ENCODE measurements at places on chromosomes 4 and X.

DNA sequence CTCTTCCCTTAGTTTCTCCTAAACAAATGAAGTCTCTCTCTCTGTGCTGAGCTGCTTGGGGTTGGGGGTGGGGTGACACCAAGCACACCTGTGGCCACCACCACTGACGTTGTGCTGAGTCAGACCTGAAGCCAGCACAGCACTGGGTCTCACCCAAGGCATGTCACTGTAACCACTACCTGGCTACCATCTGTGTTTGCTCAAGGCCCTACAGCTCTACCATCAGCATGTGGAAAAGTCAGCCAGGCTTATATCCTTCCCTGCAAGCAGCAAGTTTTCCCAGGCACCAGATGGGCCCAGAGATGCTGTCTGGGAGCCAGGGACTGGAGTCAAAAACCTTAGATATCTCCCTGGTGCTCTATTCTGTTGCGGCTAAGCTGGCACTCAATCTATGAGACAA, 6.9 kb downstream of the CXCL10 start:
- no peak for DNase-seq

DNA sequence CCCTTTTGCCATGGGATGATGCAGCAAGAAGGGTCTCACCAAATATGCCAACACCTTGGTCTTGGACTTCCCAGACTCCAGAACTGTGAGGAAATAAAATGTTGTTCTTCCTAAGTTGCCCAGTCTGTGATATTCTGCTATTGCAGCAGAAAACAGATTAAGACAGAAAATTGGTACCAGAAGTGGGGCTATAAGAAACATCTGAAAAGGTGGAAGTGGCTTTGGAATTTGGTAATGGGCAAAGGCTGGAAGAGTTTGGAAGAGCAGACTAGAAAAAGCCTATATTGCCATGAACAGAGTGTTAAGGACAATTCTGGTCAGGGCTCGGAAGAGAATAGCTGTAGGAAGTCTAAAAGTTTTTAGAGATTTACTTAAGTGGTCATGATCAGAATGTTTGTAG, 27.4 kb downstream of the CASP6 start:
- no peak for DNase-seq

DNA sequence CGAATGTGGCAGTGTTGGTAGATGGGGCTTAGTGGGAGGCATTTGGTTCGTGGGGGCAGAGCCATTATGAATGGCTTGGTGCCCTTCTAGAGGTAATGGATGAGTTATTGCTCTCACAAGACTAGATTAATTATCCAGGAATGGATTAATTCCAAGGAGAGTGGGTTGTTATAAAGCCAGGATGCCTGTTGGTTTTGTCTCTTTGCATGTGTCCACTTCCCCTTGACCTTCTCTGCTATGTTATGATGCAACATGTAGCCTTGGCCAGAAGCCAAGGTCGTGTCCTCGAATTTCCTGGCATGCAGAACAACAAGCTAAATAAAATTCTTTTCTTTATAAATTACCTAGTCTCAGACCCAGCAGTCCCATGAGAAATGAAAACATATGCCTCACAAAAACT, 111.2 kb upstream of the PLS3 start:
- DNase-seq, result peak; percentile 84

DNA sequence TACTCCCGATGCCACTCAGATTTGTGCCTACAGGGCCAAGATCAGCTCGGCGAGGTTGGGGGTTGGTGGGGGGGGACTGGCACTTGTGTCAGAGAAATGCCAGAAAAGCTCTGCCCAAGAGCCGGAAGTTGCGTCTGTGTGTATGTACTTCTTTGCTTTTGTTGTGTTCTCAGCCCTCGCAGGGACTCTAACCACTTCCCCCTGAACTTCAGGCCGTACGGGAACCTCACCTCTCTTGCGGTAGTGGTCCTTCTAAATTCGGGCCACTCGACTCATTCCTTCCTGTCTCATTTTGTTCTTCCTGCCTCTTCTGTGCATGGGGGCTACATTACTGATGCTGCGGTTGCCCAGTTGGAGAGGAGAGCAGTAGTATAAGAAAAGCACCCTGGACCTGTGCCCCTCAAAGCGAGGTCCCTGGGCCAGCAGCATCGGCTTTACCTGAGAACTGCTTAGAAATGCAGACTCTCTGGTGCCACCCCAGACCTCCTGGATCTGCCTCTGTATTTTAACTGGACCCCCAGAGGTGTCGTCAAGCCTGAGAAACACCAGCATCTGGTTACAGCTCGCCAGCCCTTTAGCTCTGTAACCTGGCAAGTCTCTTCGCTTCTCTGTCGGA, 146.3 kb upstream of the RPS6KA3 start:
- DNase-seq, result no peak

DNA sequence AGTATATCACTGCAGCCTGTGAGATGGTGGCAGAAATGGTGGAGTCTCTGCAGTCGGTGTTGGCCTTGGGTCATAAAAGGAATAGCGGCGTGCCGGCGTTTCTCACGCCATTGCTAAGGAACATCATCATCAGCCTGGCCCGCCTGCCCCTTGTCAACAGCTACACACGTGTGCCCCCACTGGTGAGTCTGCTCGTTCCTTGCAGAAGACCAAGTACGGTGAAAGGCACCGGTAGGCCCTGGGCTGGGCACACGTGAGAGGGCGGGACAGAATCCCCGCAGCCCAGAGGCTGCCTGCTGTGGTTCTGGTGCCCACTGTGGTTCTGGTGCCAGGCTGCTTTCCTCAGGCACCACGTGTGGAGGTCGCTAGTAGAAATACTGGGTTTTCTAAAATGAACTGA, 31.2 kb upstream of the MSANTD1 start:
- no peak for DNase-seq

DNA sequence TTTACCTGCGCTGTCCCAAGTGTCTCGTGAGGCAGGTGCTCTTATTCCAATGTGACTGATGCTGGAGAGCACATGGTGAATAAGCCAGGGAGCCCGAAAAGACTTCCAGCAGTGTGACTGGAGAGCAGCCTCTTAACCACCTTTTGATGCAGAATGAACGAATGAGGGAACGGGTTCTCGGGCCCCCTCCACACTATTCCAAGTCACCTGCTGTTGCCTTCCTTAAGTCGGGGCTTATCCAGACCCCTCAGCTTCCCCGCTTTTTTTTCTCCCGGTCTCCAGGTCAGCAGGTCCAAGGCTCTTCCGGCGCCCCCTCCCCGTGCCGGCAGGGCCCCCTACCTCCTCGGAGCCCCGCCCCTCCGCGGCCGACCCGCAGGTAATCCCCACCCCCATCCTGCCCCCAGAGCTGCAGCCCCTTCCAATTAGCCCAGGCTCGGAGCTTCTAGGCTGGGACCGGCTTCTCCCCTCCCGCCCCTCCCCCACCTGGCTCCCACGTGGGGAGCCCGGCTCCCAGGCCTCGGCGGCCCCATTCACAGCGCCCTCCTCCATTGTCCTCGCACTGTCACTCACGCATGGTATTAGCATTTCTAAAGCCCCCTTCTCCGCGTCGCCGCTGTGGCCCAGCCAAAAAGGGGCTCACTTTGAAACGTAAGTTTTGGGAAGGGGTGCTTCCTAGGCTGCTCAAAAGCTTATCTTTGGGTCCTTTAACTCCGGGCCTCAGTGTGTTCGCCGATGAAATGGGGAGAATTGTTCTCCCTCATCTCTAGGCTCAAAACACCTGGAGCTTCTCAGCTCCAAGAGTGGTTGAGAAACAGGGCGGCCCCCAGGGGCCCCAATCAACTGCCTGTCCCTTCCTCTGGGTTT, 56.2 kb upstream of the PJA1 start:
- DNase-seq, result no peak

DNA sequence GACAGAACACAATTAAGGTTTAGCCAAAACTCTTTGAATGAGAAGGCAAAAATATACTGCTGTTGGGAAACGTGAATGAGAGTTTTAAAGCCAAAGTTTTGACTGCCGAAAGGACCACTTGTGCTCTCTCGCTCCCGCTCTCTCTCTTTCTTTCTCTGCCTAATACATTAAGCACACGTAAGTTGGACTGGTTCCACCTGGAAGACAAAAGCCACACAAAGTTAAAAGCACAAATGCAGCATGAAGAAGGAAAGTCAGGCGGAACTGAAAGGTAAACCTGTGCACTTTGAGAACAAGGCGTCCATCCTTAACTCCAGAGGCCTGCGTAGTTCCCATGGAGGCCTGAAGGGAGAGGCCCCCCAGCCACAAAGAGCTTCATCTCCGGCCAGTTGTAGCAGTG, 1.9 kb downstream of the DCAF12L2 start:
- no peak for DNase-seq

GRCh38 chr4:67327245-67328017, 217.9 kb downstream of the CENPC start:
- peak; percentile 31 for DNase-seq

DNA sequence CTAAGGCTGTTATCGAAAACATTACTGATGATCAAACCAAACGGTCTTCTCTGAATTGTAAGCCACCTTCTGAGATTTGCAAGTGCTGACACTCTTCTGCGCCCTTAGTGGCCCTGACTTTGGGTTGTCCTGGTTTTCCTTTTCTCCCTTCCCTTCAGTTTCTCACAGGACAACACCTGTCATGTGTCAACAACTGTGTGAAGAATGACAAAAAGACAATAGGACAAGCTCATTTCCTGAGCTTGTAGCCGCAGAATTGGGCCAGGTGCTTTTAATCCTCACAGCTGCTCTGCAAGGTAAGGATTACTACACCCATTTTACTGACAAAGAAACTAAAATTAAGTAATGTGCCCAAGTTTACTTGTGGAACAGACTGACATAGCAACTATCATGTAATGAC, 44.9 kb upstream of the TXK start:
- no peak for DNase-seq

GRCh38 chr4:164771088-164771487, 17.2 kb downstream of the SMIM31 start:
- no peak for DNase-seq

DNA sequence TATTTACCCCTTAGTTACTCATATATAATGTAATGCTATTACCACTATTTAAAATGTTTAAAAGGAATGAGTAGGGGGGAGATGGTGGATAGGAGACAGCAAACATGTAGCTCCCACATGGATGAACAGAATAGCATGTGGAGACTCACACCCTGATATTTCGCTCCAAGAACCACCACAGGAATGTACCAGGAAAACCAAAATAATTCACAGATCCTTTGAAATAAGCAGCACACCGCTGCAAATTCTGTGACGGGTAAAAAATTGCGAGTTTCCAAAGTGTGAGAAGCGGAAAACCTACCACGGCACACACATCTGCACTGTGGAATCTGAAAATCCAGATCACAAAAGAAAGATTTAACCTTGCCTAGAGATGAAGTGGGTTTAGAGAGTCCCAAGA, 428.2 kb downstream of the TLL1 start:
- no peak for DNase-seq

DNA sequence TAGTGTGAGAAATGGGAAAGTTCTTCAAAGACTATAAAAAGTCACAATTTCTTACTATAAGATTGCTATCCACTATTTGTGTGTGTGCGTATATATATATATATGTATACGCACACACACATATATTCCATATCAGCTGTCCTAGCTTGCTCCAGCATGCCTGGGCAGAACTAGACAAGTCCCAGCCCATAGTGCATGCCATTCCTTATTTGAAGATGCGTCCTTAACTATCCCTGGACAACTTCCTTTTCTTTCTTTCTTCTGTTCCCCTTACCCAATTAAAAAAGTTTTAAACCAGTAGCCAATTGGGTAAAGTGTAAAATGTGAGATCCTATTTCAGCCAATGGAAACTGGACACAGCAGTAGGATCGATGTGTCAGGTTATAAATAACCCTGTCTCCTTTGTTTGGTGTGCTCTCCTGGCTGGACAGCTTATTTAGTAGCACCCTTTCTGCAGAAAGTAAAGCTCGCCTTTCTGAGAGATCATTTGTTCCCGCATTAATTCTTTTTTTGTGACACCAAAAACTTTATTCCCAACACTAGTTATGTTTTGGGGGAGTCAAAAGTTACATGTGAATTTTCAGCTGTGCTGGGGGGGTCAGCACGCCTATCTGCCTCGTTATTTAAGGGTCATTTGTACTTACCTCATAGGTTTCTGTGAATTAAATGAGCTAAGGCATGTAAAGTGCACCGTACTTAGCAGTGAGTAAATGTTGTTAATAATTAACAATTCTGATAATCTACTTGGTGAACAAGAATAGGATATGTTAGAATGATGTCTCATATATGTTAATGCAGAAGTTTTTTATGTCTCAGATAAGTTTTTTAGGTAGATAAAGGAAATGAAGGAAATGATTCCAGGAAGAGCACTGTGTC, 40.9 kb downstream of the KDM6A start:
- DNase-seq, result no peak

- no peak for DNase-seq
Measured at GRCh38 chrX:13659063-13659462, 6.1 kb downstream of the TCEANC start.

GRCh38 chrX:17442898-17443297, 67.9 kb downstream of the NHS start:
- no peak for DNase-seq

DNA sequence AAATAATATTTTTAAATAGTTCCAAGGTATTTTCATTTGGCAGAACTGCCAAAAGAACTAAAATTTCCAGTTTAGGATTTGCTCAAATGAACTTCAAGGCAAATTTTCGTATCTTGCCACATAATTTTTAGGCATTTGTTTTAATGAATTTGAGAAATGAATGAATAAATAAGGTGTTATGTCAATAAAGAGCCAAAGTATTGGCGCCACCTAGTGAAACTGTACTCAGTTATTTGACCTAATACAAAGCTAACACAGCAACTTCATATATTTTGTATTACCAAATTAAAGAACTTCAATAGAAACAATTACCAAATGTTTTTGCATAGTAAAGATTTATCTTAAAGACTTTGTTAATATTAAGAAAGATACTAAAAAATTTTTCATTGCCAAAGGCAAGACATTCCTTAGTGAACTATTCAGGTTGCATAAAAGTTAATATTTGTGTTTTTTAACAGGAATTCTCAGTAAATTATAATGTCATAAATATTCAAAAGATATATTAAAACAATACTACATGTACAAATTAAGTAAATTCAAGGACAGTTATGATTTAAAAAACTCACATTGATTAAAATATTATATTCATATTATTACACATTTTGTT, 50.3 kb downstream of the STPG2 start:
- peak; percentile 3 for DNase-seq

DNA sequence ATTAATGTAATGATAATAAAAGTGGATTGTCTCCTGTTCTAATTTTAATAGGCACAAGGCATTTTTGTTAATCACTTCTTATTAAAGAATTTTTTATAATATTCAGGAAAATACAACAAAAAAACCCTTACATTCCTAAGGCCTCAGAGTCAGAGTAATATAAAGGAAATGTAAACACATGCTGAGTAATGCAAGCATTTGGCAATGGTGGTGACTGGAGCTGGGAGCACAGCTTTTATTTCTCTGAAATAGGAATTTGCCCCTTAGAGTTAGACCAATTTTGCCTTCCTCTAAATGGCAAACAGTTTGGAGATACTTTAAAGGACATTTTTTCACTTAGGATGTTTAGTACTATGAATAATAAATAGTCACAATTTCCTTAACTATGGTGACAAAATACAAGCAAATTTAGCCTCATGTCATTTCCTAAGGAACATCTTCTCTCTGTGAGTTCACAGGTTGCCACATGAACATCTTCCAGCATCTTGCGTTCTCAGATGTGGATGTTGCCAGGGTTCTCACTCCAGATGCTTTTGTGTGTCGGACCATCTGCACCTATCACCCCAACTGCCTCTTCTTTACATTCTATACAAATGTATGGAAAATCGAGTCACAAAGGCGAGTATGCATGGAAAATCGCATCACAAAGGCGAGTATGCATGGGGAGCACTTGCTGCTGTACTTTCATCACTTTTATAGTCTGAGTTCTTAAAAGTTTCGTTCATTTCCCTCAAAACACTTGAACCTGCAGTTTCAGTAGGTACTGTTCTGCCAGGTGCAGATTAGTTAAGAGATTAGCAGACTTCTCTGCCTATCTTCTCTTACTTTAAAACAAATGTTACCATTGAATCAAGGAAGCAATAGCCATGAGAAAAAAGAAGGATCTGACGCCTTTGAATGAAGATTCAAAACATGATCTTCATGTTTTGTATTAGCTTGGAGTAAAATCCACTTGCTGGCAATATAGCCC, 15.9 kb upstream of the F11 start:
- DNase-seq, result no peak

All from dermis microvascular lymphatic vessel endothelial cell (primary cell).